ENCODE measurements at places on chromosomes 6 and 20.

- no peak for DNase-seq
Measured at GRCh38 chr6:142112451-142113061, 20.2 kb upstream of the GJE1 start.

DNA sequence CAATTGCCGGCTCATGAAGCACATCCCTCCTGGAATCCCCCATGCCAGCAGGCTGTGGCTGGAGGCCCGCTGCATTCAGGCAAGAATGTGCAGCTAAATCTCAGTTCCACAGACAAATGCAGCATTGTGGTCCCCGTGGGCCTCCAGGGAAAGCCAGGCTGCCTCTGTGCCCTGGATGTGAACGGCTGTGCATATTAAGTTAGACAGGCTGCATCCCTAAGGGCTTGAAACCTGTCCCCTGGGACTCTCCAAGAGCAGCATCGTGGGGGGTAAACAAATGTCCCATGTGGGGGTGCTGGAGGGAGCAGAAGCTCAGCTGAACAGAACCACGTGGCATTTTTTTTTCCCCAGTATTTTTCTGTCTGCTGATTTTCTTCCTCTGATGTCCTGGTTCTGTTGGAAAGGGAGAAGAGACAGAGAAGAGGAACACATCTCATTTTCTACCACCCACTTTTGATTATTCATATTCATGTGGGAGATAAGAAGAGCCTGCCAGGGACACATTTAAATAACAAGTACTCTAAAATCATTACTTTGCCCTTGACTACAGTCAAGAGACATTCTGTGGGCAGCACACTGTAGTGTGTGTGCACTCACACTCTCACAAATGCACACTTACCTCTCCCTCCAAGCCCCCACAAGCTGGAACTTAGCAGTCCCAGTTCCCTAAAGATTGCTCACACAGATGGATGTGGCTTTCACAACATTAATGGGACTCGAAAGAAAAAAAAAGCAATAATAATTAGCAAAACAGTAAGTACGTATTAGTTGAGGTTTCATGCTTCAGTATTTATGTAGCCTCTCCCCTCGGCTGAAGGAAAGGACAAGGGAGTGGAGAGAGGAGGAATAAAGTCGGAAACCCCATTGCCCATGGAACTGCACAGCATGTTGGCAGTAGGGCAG is 16.9 kb downstream of the GFOD1 start:
- no peak for DNase-seq

- DNase-seq: no peak
Measured at GRCh38 chr6:10081075-10081474, 333.8 kb downstream of the TFAP2A start.

- DNase-seq: no peak
Measured at GRCh38 chr6:1002989-1003388, 308.9 kb upstream of the FOXQ1 start.

GRCh38 chr6:43203029-43203717 is 21.2 kb downstream of the CUL9 start:
- DNase-seq: no peak

DNA sequence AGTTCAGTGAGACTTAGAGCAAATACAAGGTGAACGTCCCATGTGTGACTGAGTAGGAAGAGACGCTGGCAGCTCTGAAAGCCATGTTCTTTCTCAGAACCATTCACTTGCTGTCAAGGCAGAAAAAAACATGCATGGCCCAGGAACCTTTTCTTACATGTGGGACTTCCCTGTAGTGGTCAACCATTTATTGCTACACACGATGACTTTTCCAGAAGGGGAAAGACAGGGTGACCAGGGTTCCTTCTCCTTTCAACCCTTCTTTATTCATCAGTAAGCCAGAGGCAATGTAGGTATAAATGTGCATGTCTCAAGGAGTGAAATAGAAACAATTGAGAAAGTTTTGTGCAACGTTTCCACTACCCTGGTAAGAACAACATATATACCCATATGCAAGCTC is 189.0 kb downstream of the NFATC2 start:
- DNase-seq: no peak

- no peak for DNase-seq
Measured at GRCh38 chr20:50313827-50314677, 123.4 kb downstream of the CEBPB start.

DNA sequence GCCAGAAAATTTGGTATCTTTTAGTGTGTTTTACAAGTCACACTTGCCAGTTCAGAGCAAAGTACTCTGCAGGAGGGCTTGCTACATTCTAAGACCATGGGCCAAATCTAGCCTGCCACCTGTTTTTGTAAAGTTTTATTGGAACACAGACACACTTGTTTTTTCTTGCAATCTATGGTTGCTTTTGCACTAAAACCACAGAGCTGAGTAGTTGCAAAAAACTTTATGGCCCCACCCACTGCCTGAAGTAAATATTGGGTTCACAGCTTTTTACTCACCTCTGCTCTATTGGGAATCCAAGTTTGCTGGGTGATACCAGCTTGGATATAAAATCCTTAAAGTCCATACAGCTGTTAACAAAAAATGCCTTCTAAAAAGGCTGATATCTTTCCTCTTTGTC is 109.0 kb downstream of the ZFP64 start:
- DNase-seq: no peak

GRCh38 chr20:19868441-19868840 is 110.4 kb downstream of the RIN2 start:
- no peak for DNase-seq

GRCh38 chr6:81751388-81752083 is 945 bp downstream of the TENT5A start:
- peak; percentile 12 for DNase-seq

- no peak for DNase-seq
Measured at GRCh38 chr20:15045246-15045645, 707.8 kb upstream of the FLRT3 start.

GRCh38 chr6:169775321-169775720 is 23.9 kb downstream of the ERMARD start:
- DNase-seq: no peak

All from esophagus squamous epithelium (tissue), 5 donors.